G401 (cell line): ENCODE measurements at places on chromosomes 4 and X. TPM values are rescaled to one million over a fixed set of nuclear protein-coding genes. Genes with fewer than 3 reads are reported as not detected.

PDZD11 gene
- 38.8 and 55.4 TPM in 2 replicates for total RNA-seq

DGKK gene
- 0.10 TPM in 1 of 2 replicates, not detected in the other for total RNA-seq

CXCL1 gene
- not detected in 2 replicates for total RNA-seq

HSFX4 gene
- not detected in 2 replicates for total RNA-seq

TCEANC gene
- 0.81 and 2.3 TPM in 2 replicates for total RNA-seq

PDE6B gene
- total RNA-seq: 1.0 TPM in 1 of 2 replicates, not detected in the other

LRIT3 gene
- not detected in 2 replicates for total RNA-seq

RAB9B gene
- not detected in 2 replicates for total RNA-seq

POLN gene
- 0.17 and 0.49 TPM in 2 replicates for total RNA-seq

APELA gene
- not detected in 2 replicates for total RNA-seq

GRIA3 gene
- not detected in 2 replicates for total RNA-seq

GRK4 gene
- total RNA-seq: 2.0 and 4.2 TPM in 2 replicates

MMGT1 gene
- total RNA-seq: 16.6 and 21.1 TPM in 2 replicates

CITED1 gene
- 0.58 and 4.3 TPM in 2 replicates for total RNA-seq

ADGRG2 gene
- total RNA-seq: not detected in 2 replicates

MTMR8 gene
- 2.1 TPM in 1 of 2 replicates, not detected in the other for total RNA-seq

GIMD1 gene
- not detected in 2 replicates for total RNA-seq

GPR82 gene
- not detected in 2 replicates for total RNA-seq

DCHS2 gene
- not detected in 2 replicates for total RNA-seq

MAML3 gene
- not detected in 2 replicates for total RNA-seq

TREX2 gene
- not detected in 2 replicates for total RNA-seq

TBX22 gene
- total RNA-seq: not detected in 2 replicates

FAM114A1 gene
- total RNA-seq: 8.7 and 9.2 TPM in 2 replicates
